MM.1S (cell line): ENCODE measurements at places on chromosomes 6 and 20.

- no peak for DNase-seq
Measured at GRCh38 chr6:15498640-15499039, 164.2 kb downstream of the DTNBP1 start.

DNA sequence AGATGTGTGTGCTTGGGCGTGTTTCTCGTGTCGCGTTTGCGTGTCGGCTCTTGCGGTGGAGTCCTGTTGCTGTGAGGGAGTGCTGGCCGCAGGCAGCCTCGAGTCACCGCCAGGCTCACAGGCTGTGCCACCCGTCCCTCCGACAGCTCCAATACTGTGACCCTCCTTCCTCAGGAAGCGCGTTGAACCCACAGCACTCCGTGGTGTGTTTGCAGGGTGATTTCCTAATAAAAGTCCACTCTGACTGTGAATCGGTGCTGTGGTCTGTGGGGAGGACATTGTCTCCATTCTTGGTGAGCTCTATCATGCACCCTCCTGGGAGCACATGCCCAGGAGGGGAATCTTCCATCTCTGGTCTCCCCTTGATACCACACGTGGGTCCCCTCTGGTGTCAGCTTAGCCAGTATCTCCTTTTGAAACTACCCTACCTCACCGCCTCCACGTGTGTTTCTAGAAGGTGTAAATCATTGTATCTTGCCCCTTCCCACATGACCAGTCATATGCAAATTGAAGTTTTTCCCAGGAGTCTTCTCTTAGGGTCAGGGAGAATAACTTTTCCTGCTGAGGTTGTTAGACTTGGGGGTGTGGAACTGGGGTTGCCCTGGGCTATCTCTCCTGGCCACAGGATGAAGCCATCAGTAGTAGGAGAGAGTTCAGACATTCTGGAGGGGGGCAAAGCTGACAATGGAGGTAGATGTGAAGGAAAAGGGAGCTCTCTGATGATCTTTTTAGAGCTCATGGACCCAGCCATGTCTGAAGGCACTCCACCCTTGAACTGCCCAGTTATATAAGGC lies 13.3 kb upstream of the PCMTD2 start:
- no peak for DNase-seq

GRCh38 chr6:31882344-31882743 lies 3.5 kb upstream of the SLC44A4 start:
- no peak for DNase-seq

DNA sequence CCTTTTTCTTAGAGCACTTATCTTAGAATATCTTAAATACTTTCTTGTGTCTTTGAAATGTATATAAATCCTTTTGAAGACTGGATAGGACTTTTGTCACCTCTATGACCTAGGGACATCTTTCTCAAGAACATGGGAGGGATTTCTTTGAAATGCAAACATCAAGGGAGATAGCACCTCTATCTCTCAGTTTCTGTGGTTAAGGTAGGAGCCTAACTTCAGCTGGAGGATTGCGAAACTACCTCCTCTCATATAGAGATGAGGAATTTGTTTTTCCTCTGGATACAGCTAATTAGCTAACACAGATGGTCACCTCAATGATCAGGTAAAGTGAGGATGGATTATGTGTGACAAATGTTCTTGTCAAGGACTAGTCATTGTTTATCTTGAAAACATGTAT lies 631.3 kb upstream of the IMPG1 start:
- no peak for DNase-seq

DNA sequence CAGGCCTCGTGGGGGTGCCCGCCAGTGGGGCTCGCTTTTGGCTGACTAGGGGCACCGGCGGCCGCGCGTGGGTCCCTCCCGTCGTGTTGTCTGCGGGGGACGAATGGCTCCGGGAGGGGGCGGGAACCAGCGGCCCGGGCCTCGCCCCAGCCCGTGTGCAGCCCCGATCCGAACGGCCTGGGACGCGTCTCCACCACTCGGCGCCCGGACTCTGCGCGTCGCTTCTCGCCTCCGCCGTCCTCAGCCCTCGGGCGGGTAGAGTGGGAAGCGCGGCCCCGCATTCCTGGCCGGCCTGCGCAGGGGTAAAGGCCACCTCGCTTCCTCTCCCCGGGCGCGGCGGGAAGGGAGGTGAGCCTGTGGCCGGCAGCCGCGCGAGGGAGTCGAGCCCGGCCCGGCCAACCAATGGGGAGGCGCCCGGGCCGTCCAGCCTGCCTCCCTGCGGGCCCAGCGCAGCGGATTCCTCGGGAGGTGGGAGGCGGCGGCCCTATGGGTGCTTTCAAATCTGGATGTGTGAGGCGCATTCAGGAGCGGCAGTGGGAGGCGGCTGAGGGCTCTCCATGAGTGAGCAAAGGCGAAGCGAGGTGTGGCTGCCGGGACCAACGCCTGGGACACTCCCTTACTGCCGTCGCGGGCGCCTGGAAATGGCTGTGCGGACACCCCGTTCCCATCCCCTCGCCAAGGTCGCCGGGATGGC lies 1.1 kb upstream of the ZBTB46 start:
- no peak for DNase-seq

- DNase-seq: no peak
Measured at GRCh38 chr20:22456109-22456508, 128.3 kb downstream of the FOXA2 start.

DNA sequence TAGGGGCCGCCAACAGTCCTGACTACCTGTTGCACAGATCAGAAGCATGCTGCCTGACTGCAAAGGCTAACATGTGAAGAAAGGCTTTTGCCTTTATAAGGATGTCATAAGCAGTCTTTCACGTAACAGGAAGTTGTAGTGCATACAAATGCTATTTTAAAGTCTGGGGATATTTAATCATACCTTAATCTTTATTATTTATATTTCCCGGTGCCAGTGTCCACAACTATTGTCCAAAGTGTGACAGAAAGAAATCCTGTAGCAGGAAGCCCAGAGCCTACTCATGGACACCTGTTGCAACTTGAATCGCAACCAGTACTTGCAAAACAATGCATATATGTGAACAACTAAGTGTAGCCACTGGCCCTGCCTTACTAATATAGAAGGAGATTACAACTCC lies 235.8 kb downstream of the ALDH8A1 start:
- no peak for DNase-seq

DNA sequence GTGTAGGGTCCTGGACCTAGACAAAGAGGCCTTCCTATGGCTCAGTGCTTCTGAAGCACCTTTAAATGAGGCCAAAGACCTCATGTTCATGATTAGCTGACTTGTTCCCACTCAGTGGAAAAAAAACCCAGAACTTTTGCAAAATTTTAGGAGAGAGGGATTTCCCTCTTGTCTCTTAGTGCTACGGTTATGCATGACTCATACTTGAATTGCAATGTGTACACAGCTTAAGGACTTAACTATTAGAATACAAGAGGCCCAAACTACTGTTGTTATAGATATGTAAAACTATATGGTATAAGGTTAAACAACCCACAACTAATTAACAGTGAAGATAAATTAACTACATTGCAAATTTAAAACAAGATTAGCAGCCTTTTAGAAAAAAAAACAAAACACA lies 32.3 kb upstream of the HLA-A start:
- DNase-seq: no peak

GRCh38 chr20:5020760-5021159 lies 19.4 kb upstream of the SLC23A2 start:
- DNase-seq: no peak

DNA sequence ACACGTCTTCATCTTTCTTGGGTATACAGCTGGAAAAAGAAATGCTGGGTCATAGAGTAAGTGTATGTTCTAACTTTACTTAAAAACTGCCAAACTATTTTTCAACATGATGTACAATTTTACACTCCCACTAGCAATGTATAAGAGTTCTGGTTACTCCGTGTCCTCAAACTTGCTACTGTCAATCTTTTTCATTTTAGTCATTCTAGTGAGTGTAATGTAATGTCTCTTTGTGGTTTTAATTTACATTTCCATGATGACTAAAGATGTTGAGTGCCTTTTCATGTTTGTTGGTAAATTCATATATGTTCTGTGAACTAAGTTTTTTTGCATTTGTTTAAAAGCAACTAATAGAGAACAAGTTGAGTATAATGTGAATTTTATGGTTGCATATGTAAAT lies 43.9 kb downstream of the ATG5 start:
- DNase-seq: no peak

DNA sequence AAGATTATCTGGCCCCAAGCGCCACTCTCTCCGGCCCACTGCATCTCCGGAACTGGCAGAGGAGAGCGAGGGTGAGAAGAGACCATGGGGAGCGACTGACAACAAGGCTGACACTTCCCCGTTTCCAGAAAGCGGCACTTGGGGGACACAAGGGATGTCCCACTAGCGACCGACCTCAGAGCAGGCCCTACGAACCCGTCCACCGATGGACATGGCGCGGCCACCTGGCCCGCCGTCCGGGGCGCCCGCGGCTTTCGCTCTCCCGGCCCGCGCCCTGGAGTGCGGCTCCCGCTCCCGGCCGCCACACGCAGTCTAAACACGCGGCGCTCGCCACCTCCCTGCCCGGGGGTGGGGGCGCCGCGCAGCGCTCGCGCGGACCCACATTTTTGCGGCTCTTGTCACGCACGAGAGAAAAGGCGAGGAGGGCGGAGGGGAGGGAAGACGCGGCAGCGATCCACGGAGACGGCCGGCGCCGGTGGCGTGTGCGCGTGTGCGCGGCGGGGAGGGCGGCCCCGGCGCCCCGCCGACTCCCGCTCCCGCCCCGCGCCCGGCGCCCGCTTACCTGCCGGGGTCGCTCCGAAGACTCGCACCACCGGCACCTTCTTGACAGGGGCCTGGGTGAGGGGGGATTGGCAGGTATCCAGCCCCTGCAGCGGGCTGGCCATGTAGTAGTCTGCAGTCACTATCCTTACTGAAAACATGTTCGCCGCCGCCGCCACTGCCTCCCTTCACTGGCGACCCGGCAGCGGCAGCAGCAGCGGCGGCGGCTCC lies 645 bp downstream of the REV3L start:
- peak; percentile 44 for DNase-seq

- no peak for DNase-seq
Measured at GRCh38 chr6:20791944-20792343, 257.7 kb downstream of the CDKAL1 start.

DNA sequence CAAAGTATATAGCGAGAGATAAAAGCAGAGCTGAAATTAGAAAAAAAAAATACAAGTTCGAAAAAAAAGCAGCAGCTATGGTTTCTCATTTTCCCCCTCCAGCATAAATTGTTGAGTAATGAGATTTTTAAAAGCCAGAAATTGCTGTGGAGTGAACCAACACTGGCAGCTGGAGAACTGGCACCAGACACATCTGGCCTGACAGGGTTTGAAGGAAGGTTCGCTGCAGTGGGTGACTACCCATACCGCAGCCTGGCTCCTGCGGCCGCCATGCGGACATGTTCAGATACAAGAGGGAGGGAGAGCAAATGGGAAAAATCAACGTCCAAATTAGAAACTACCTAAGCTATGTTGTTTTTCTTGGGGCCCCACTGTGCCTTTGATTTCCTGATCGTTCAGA lies 3.3 kb downstream of the APCDD1L start:
- DNase-seq: no peak

GRCh38 chr6:27143474-27144026 lies 104.0 kb upstream of the PRSS16 start:
- DNase-seq: no peak

DNA sequence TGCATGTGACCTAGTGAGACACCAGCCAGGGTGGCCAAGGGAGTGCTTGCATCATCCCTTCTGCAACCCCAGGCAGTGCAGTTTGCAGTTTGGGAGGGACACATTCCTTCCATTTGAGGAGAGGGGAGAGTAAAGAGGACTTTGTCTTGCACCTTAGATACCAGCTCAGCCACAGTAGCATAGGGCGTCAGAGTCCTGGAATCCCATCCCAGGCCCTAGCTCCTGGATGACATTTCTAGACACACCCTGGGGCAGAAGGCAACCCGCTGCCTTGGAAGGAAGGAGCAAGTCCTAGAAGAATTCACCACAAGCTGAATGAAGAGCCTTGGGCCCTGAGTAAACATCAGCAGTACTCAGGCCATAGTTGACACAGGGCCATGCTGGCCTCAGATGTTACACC lies 680.4 kb upstream of the IMPG1 start:
- DNase-seq: no peak

DNA sequence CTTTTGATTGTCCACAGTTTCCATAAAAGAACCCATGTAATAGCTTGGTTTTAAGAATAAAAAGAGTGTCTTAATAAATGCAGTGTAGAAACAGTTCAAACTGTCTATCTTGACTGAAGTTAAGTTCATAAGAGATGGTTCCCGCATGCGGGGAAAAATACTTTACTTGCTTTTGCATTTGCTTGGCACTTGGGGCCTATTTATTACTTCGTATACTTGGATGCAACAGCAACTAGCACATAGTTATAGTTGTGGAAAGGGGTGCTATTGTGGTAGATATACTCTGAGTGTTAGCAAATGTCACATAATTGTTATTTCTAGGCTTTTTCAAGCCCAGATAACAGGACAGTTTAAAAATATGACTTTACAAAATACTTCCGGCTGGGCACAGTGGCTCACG lies 97.7 kb upstream of the HMGCLL1 start:
- no peak for DNase-seq

- DNase-seq: peak; percentile 16
Measured at GRCh38 chr20:39829661-39830060, 859.4 kb downstream of the MAFB start.

DNA sequence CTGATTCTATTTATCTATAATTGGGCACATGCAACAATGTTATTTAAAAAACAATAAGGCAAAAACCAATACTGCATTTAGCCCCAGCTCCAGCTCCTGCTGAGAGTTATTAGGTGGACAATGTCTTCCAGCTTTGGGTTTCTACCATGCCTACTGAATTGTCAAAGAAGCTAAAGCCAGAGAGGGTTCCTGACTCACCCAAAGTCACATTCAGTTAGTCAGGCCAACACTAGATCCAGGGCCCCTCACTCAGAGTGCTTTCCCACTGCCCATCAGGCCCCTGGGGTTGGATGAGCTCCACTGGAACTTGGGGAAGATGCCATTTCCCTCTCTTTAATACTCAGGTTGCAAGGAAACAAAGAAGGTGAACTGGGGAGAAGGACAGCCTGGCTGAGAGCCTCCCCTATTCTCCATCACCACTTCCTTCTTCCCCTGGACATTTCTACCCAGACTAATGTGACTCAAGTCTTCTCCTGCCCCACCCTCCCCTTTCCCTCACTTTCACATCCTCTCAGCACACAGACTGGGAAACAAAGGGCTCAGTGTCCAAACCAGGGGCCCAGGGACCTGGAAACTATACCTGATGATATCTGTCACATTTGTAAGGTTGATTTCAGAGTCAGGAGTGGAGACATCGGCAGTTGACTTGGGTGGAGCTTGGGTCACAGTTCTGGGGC lies 6.0 kb downstream of the TREM1 start:
- DNase-seq: no peak
